Esophagus muscularis mucosa (tissue), 4 donors: ENCODE measurements at places on chromosomes 4 and X. TPM values are rescaled to one million over a fixed set of nuclear protein-coding genes. Genes with fewer than 3 reads are reported as not detected.

GRCh38 chr4:38333219-38333618, 330.8 kb upstream of the KLF3 start:
- DNase-seq: no peak
- no peak overlapping the region for H3K4me3 ChIP-seq
- H3K36me3 ChIP-seq: no peaks in the 10 kb centered on the region
- no peaks in the 10 kb centered on the region for H3K27me3 ChIP-seq
- H3K27ac ChIP-seq: no peak overlapping the region

GRCh38 chr4:95051702-95052020, 293.9 kb downstream of the BMPR1B start:
- H3K4me1 ChIP-seq: no peaks in the 10 kb centered on the region
- H3K4me3 ChIP-seq: no peak overlapping the region
- DNase-seq: no peak
- H3K27ac ChIP-seq: no peak overlapping the region
- H3K27me3 ChIP-seq: no peaks in the 10 kb centered on the region
- H3K36me3 ChIP-seq: no peaks in the 10 kb centered on the region

DNA sequence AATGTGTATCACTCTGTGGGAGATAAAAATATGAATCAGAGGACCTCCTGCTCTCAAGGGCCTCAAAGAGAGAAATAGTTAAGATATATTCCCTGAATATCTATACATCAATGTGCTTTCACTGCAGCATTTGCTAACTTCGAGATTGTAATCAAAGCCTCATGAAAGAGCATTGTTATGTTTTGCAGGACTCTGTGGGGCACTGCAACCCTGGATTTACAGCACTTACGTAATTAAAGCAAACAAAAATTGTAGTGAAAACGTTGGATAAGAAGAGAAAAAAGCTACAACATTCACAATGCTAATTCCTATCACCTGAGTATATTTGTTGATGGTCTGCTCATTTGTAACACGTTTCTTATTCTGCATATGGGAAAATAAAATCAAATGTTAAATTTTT, 48.0 kb downstream of the ETNPPL start:
- H3K4me1 ChIP-seq: no peaks in the 10 kb centered on the region
- no peaks in the 10 kb centered on the region for H3K36me3 ChIP-seq
- H3K27ac ChIP-seq: no peak overlapping the region

- DNase-seq: no peak
- H3K4me1 ChIP-seq: no peaks in the 10 kb centered on the region
- H3K4me3 ChIP-seq: no peak overlapping the region
- H3K27ac ChIP-seq: no peak overlapping the region
- no peaks in the 10 kb centered on the region for H3K27me3 ChIP-seq
- H3K36me3 ChIP-seq: no peaks in the 10 kb centered on the region
Observed at GRCh38 chr4:164902608-164903007, 25.6 kb downstream of the APELA start.

- H3K4me1 ChIP-seq: no peaks in the 10 kb centered on the region
- H3K4me3 ChIP-seq: no peak overlapping the region
- no peaks in the 10 kb centered on the region for H3K27me3 ChIP-seq
- no peak overlapping the region for H3K27ac ChIP-seq
- DNase-seq: no peak
Observed at GRCh38 chr4:154534296-154534695, 15.9 kb downstream of the PLRG1 start.

GRCh38 chr4:137474711-137475301, 57.5 kb downstream of the PCDH18 start:
- no peak for DNase-seq
- no peaks in the 10 kb centered on the region for H3K4me1 ChIP-seq
- H3K27ac ChIP-seq: no peak overlapping the region
- no peak overlapping the region for H3K4me3 ChIP-seq

The NPNT gene
- 49.9 TPM for total RNA-seq

The STPG2 gene
- total RNA-seq: not detected

GRCh38 chr4:143341186-143341755, 4.6 kb downstream of the GAB1 start:
- H3K27me3 ChIP-seq: peaks cover 4% of the 10 kb centered on the region
- H3K27ac ChIP-seq: peak overlapping the region; percentile 92
- H3K4me1 ChIP-seq: peaks cover 52% of the 10 kb centered on the region
- no peaks in the 10 kb centered on the region for H3K36me3 ChIP-seq
- H3K4me3 ChIP-seq: no peak overlapping the region

DNA sequence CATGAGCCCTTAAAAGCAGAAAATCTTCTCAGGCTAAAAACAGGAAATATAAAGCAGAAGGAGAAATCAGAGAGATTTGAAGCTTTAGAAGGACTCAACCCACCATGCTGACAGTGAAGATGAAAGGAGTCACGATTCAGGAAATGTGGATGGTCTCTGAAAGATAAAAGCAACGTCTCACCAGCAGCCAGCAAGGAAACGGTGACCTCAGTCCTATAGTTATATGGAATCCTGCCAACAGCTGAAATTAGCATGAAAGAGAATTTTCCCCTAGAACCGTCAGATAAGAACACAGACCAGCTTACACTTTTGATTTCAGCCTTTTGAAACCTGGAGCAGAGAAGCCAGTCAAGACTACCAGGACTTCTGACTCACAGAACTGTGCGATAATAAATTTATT, 715.7 kb upstream of the HTR2C start:
- no peak overlapping the region for H3K27ac ChIP-seq
- DNase-seq: no peak
- H3K4me3 ChIP-seq: no peak overlapping the region
- H3K27me3 ChIP-seq: no peaks in the 10 kb centered on the region

- H3K4me3 ChIP-seq: no peak overlapping the region
- peaks cover 18% of the 10 kb centered on the region for H3K4me1 ChIP-seq
- H3K27ac ChIP-seq: no peak overlapping the region
- H3K36me3 ChIP-seq: no peaks in the 10 kb centered on the region
Observed at GRCh38 chr4:113604955-113605354, 156.6 kb downstream of the CAMK2D start.

GRCh38 chrX:27767387-27767786, 40.4 kb upstream of the MAGEB10 start:
- H3K27ac ChIP-seq: no peak overlapping the region
- no peaks in the 10 kb centered on the region for H3K36me3 ChIP-seq
- no peak for DNase-seq
- no peaks in the 10 kb centered on the region for H3K4me1 ChIP-seq
- H3K4me3 ChIP-seq: no peak overlapping the region
- H3K27me3 ChIP-seq: no peaks in the 10 kb centered on the region

- H3K36me3 ChIP-seq: no peaks in the 10 kb centered on the region
- H3K27ac ChIP-seq: no peak overlapping the region
- no peaks in the 10 kb centered on the region for H3K4me1 ChIP-seq
- H3K27me3 ChIP-seq: no peaks in the 10 kb centered on the region
- H3K4me3 ChIP-seq: no peak overlapping the region
Observed at GRCh38 chrX:135435139-135435922, 13.6 kb downstream of the SMIM10L2A start.

DNA sequence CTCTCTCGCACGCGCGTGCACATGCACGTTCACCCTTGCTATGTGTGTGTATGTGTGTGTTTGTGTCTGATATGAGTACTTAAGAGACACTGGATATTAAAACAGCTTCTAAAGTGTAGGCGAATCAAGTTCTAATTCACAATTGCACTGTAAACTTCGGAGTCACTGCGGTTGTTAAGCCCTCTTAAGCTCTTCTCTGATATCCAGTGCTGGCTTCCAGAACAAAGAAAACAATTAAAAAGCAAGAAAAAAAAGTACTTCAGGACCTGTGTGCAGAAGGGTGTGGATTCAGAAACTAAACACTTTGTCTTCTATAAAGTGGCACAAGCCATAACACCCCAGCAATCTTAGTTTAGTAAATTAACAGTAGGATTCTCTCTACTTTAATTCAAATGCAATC, 300.2 kb downstream of the PCDH7 start:
- H3K36me3 ChIP-seq: no peaks in the 10 kb centered on the region
- H3K27me3 ChIP-seq: no peaks in the 10 kb centered on the region
- no peak overlapping the region for H3K27ac ChIP-seq
- DNase-seq: no peak
- H3K4me1 ChIP-seq: peaks cover 29% of the 10 kb centered on the region

The ZDHHC15 gene
- 5.4 TPM for total RNA-seq

- H3K36me3 ChIP-seq: no peaks in the 10 kb centered on the region
- no peak for DNase-seq
- peak within 1 kb of the TSS; percentile 74 for H3K27ac ChIP-seq
- peak within 1 kb of the TSS; percentile 54 for H3K4me3 ChIP-seq
Observed at GRCh38 chr4:158172261-158173258, at the start of gene GASK1B. GASK1B (minus strand) TSS chr4:158173025; CDS start chr4:158171375, 1,650 bp downstream.

- H3K27me3 ChIP-seq: no peaks in the 10 kb centered on the region
- no peaks in the 10 kb centered on the region for H3K4me1 ChIP-seq
- no peaks in the 10 kb centered on the region for H3K36me3 ChIP-seq
- DNase-seq: no peak
- no peak overlapping the region for H3K4me3 ChIP-seq
- H3K27ac ChIP-seq: no peak overlapping the region
Observed at GRCh38 chr4:146582864-146583263, 55.8 kb upstream of the POU4F2 start.

DNA sequence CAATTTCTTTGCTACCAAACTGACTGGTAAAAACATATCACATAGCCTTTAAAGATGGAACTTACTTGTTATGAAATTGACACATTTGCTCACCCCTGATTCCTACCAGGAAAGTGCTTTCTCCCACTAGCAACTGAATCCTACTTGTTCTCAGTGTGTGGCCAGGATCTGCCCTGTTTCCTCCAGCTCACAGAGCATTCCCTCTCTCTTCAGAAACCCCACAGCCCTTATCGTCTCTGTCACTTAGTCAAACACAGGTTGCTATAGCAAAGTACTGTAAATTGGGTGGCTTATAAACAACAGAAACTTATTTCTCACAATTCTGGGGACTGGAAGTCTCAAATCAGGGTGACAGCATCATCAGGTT, 265.2 kb upstream of the BOD1L1 start:
- peak; percentile 55 for DNase-seq
- H3K36me3 ChIP-seq: no peaks in the 10 kb centered on the region
- no peaks in the 10 kb centered on the region for H3K27me3 ChIP-seq
- no peak overlapping the region for H3K27ac ChIP-seq
- no peak overlapping the region for H3K4me3 ChIP-seq
- H3K4me1 ChIP-seq: no peaks in the 10 kb centered on the region

The TRIM60 gene
- total RNA-seq: not detected

The TMEM154 gene
- 1.8 TPM for total RNA-seq

- H3K27me3 ChIP-seq: no peaks in the 10 kb centered on the region
- no peak overlapping the region for H3K4me3 ChIP-seq
- H3K36me3 ChIP-seq: no peaks in the 10 kb centered on the region
- no peak overlapping the region for H3K27ac ChIP-seq
- DNase-seq: no peak
- H3K4me1 ChIP-seq: no peaks in the 10 kb centered on the region
Observed at GRCh38 chrX:150199803-150200202, 163.3 kb upstream of the MAMLD1 start.

The MRPL1 gene
- total RNA-seq: 16.6 TPM

GRCh38 chrX:40349251-40349650, 231.5 kb upstream of the ATP6AP2 start:
- H3K27ac ChIP-seq: no peak overlapping the region
- no peaks in the 10 kb centered on the region for H3K27me3 ChIP-seq
- no peak overlapping the region for H3K4me3 ChIP-seq
- no peaks in the 10 kb centered on the region for H3K4me1 ChIP-seq
- H3K36me3 ChIP-seq: no peaks in the 10 kb centered on the region

The EIF1AX gene
- 48.2 TPM for total RNA-seq

DNA sequence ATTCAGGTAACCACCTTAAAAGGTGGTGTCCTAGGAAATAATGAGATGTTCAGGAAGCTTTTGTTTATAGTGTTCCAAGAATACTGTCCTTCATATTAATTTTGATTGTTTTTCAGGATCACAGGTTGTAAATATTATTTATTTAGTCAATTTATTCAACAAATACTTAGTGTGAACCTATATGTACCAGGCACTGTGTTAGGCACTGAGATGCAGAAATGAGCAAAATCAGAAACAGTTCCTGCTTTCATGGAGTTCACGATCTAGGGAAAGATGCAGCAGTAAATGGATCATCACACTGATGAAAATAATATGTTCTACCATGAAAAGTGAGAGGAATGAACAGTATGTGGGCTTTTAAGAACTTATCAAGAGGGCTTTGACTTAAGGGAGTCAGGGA, 18.2 kb upstream of the PLA2G12A start:
- H3K4me1 ChIP-seq: no peaks in the 10 kb centered on the region
- H3K27ac ChIP-seq: no peak overlapping the region
- DNase-seq: no peak
- H3K36me3 ChIP-seq: no peaks in the 10 kb centered on the region
- no peak overlapping the region for H3K4me3 ChIP-seq
- H3K27me3 ChIP-seq: no peaks in the 10 kb centered on the region

The MAGEB2 gene
- total RNA-seq: not detected

The LONRF3 gene
- total RNA-seq: 18.8 TPM

The CENPE gene
- total RNA-seq: 0.42 TPM

The GJB1 gene
- not detected for total RNA-seq

DNA sequence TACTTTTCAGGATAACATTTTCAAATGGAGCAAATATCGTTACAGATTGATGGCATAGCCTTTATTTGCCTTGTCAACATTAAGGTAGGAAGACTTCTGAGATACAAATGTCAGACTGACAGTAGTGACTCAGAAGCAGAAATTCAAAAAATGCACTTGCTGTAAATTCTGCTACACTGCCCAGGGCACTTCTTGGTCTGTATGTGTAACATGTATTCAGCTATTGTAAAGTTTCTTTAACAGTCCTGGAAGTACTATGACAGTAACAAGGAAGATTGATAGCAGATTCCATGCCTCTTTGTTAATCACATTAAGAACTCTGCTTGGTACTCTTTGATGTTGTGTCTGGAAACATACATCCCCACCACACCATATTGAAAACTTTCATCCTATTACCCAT, 69.6 kb upstream of the PCDH18 start:
- no peaks in the 10 kb centered on the region for H3K4me1 ChIP-seq
- DNase-seq: no peak
- no peaks in the 10 kb centered on the region for H3K27me3 ChIP-seq
- no peak overlapping the region for H3K4me3 ChIP-seq
- H3K27ac ChIP-seq: no peak overlapping the region
- H3K36me3 ChIP-seq: no peaks in the 10 kb centered on the region

DNA sequence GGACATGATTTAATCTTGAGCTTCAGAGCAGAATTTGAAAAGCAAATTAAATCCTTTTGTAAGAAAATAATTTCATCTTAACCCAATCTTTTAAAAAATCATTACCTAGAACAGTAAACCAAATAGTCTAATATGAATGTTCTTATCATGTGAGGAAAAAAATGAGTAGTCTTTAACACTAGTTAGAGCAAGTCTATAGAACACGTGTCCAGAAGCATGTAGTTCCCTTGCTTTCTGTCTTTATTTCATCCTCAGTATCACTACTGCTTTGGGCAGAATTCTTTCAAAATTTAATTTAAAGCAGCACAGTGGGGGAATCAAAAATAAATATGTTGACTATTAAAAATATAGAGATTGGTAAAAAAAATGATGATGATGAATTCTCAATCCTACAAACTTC, 2.1 kb downstream of the RBM47 start:
- peaks cover 17% of the 10 kb centered on the region for H3K4me1 ChIP-seq
- no peak for DNase-seq
- no peaks in the 10 kb centered on the region for H3K36me3 ChIP-seq
- H3K4me3 ChIP-seq: no peak overlapping the region

DNA sequence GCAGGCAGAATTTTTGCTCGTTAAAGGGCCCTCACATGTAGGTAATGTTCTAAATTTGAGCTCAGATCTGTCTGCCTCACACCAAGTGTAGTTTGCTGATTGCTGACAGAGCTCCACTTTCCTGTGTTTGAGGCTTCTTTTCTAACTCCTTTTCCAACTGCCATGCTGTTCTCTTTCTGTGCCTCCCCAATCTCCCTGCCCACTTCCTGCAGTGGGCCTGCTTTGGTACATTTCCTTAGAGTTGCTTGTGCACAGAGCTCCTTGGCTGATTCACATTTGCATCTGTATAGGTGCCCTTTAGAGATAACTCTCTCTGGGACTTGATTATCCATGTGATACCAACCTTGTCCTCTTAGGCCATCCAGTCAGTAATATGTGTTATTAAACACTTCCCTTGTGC, 4.5 kb downstream of the MED28 start:
- peaks cover 51% of the 10 kb centered on the region for H3K36me3 ChIP-seq
- DNase-seq: no peak
- no peaks in the 10 kb centered on the region for H3K27me3 ChIP-seq
- H3K27ac ChIP-seq: no peak overlapping the region
